Glutamatergic neuron (in vitro differentiated cells): ENCODE measurements at places on chromosomes 13 and 19.
A peak's percentile ranks its signal among the peaks of the same experiment; 100 is the strongest.

- no peak for DNase-seq
- peaks cover 4% of the 10 kb centered on the region for H3K36me3 ChIP-seq
- H3K4me3 ChIP-seq, result no peak overlapping the region
- H3K4me1 ChIP-seq, result peaks cover 10% of the 10 kb centered on the region
- H3K27me3 ChIP-seq, result no peaks in the 10 kb centered on the region
- H3K27ac ChIP-seq, result no peak overlapping the region
Observed at GRCh38 chr13:70623239-70623638, 515.0 kb upstream of the KLHL1 start.

- no peaks in the 10 kb centered on the region for H3K4me1 ChIP-seq
- no peak within 1 kb of the TSS for H3K27ac ChIP-seq
- peak within 1 kb of the TSS; percentile 47 for H3K4me3 ChIP-seq
- H3K36me3 ChIP-seq, result no peaks in the 10 kb centered on the region
- DNase-seq, result peak; percentile 50
- no peaks in the 10 kb centered on the region for H3K27me3 ChIP-seq
Observed at GRCh38 chr19:6481541-6482342, at the start of gene DENND1C. Gene DENND1C (minus strand): TSS chr19:6481787. CDS start chr19:6481695, 92 bp downstream.

DNA sequence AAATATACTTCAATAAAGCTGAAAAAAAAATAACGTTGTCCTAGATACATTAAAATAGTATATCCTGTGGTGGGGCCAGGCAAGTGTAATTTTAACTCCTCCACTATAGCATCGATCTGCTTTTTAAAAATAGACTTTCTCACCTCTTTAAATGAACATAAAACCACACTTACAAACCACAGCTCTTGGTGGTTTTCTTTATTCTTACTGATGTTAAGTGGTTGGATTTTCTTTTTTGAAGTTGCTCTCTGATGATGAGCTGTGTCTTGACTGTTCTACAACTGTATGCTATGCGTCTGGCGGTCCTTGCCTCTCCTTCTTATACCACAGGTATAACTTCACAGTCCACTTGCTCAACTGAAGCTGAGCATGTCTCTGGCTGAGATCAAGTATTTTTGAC, 721.5 kb upstream of the KLHL1 start:
- no peak for DNase-seq
- no peak overlapping the region for H3K4me3 ChIP-seq
- H3K27me3 ChIP-seq, result no peaks in the 10 kb centered on the region
- no peaks in the 10 kb centered on the region for H3K36me3 ChIP-seq
- H3K27ac ChIP-seq, result no peak overlapping the region
- H3K4me1 ChIP-seq, result no peaks in the 10 kb centered on the region

DNA sequence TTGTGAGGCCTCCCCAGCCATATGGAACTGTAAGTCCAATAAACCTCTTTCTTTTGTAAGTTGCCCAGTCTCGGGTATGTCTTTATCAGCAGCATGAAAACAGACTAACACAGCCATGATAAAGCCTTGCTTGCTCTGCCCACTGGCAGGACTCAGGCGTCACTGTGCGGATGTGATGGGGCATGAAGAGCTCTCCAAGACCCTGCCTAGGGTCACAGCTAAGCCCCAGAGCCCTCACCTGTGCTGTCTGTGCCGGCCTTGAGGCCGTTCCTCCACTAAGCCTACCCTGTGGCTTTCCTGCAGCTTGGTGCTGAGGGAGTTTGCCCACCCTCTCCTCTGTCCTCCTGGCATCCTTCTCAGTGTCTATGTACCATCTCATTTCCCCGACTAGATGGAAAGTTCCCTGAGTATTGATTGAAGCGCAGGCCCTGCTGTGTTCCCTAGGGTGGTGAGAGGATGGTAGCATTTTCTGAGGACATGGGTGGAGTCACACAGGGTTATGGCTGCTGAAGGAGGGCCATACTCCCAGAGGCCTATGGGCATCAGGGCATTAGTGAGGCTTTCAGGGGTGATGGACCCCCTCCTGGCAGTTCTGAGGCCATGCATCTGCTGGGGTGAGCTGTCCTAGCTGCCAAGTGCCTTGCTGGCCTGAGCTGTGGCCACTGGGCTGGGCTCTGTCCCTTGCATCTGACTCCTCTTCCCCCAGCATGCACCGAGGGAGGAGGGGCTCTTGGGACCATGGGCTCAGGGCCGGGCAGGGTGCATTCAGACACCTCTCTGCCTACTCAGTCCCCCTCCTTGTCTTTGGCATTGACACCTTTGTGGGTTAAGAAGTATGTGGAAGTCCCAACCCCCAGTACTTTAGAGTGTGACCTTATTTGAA, 75.3 kb downstream of the TEX29 start:
- H3K4me1 ChIP-seq, result no peaks in the 10 kb centered on the region
- H3K27me3 ChIP-seq, result peaks cover 2% of the 10 kb centered on the region
- peak; percentile 2 for DNase-seq

DNA sequence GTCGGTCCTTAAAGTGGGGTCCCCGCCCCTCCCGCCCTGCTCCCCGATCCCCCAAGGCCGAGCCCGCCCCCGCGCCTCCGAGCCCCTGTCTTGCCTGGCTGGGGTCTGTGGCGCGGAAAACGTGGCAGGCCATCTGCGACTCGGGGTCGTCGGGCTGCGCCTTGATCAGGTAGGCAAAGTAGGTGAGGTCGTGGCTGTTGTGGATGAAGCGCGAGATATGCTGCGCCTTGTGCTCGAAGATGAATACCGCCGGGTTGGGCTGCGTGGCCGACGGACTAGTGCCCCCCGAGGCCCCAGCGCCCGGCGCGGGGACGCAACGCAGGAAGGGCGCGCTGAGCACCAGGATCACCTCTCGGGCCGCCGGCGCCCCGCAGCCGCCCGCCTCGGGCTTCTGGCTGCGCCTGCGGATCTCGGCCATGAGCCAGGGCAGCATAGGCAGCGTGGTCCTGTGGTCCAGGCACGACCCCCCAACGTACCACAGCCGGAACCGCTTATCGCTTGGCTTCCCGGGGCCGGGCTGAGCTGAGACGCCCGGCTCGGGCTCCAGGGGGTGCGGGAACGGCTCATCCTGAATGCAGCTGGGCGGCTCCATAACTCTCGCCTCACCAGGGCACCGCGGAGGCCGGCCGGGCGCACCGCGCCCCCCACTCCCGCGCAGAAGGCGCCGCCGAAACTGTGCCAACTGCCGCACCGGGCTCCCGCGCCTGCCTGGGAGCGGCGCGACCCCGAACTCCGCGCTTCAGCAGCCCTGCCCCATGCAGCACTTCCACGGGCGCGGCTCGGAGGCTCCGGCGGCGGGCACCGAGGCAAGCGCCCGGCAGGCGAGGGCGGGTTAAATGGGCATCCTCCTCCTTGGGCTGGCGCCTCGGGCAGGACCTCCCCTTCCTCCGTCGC, 546 bp downstream of the TBC1D4 start:
- peak; percentile 60 for DNase-seq
- H3K27ac ChIP-seq, result no peak overlapping the region
- H3K27me3 ChIP-seq, result peaks cover 7% of the 10 kb centered on the region
- H3K4me3 ChIP-seq, result peak overlapping the region; percentile 96

- no peak overlapping the region for H3K27ac ChIP-seq
- no peak for DNase-seq
- H3K36me3 ChIP-seq, result no peaks in the 10 kb centered on the region
- H3K4me1 ChIP-seq, result peaks cover 10% of the 10 kb centered on the region
Observed at GRCh38 chr13:40445557-40445990, 220.9 kb downstream of the FOXO1 start.

GRCh38 chr19:18440415-18440877, 2.5 kb upstream of the ISYNA1 start:
- peaks cover 14% of the 10 kb centered on the region for H3K27me3 ChIP-seq
- peaks cover 5% of the 10 kb centered on the region for H3K36me3 ChIP-seq
- H3K27ac ChIP-seq, result no peak overlapping the region
- H3K4me1 ChIP-seq, result peaks cover 18% of the 10 kb centered on the region
- no peak overlapping the region for H3K4me3 ChIP-seq

DNA sequence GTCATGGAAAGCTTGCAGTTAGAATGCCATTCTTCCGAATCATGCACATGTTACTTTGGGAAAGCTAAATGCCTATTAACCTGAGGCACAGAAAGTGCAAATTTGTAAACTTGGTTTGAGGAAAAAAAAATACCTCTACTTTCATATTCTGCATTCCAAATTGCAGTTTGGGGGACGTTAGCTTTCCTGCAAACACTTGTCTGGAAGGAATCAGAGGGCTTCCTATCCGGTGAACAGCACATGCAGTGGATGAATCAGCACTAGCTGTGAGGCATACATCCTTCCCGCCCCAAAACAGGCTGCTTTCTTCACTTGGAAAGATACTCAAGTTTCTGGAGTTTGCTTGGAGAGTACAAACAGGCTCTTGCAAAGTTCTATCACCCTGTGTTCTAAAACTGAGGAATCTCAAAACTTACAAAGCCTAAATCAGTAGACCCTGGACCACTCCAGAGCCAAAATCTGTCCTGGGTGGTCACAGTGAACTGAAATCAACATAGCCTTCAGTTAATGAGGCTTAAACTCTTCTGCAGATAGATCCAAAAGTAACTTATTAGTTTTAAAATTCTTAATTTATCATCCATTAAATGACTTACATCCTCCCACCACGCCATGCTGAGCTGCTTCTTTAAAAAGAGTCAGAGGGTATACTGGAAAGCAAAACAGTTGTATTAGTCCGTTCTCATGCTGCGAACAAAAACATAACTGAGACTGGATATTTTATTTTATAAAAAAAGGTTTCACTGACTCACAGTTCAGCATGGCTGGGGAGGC, 802.3 kb upstream of the ARGLU1 start:
- DNase-seq, result no peak
- H3K27ac ChIP-seq, result no peak overlapping the region
- H3K4me3 ChIP-seq, result no peak overlapping the region

GRCh38 chr13:24128112-24128511, 32.4 kb upstream of the SPATA13 start:
- no peak overlapping the region for H3K4me3 ChIP-seq
- H3K4me1 ChIP-seq, result no peaks in the 10 kb centered on the region
- peaks cover 6% of the 10 kb centered on the region for H3K27me3 ChIP-seq
- H3K27ac ChIP-seq, result no peak overlapping the region

DNA sequence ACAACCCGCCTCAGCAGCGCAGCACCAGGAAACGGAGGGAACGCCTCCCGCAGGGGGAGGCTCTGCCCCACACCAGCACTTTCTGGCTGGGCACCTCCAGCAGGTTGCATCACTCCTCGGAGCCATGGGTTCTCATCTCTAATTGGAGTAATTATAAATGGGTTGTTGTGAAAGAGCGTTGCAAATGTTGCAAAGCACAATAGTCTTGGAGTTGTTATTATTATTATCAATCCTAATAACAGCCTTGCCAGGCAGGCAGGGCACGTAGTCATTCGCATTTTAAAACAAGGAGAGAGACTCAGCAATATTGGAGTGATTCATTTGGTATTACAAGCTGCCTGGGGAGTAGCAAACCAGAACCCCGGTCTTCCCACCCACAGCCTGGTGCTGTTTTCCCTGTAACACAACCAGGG, 108.6 kb upstream of the GJB6 start:
- no peak for DNase-seq
- H3K36me3 ChIP-seq, result no peaks in the 10 kb centered on the region
- H3K4me3 ChIP-seq, result no peak overlapping the region
- H3K4me1 ChIP-seq, result no peaks in the 10 kb centered on the region
- peaks cover 2% of the 10 kb centered on the region for H3K27me3 ChIP-seq

DNA sequence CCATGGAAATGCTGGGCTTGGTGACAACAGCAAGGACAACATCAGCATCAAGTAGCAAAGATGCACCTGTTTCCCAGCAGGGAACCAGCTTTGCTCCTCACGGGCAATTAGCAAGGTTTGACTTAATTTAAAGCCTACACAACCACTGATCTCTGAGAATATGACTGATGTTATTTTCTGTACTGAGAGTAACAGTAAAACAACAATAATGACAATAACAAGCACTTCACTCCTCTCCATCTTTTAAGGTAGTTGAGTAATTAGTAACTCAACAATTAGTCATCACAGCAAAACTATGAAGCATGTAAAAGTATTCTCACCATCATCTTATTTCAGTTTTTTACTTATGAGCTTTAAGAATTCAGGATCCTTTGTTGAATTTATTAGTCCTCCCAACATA, 37.3 kb downstream of the ENOX1 start:
- no peak overlapping the region for H3K27ac ChIP-seq
- H3K4me1 ChIP-seq, result no peaks in the 10 kb centered on the region
- no peaks in the 10 kb centered on the region for H3K27me3 ChIP-seq
- H3K4me3 ChIP-seq, result no peak overlapping the region
- DNase-seq, result no peak
- no peaks in the 10 kb centered on the region for H3K36me3 ChIP-seq

DNA sequence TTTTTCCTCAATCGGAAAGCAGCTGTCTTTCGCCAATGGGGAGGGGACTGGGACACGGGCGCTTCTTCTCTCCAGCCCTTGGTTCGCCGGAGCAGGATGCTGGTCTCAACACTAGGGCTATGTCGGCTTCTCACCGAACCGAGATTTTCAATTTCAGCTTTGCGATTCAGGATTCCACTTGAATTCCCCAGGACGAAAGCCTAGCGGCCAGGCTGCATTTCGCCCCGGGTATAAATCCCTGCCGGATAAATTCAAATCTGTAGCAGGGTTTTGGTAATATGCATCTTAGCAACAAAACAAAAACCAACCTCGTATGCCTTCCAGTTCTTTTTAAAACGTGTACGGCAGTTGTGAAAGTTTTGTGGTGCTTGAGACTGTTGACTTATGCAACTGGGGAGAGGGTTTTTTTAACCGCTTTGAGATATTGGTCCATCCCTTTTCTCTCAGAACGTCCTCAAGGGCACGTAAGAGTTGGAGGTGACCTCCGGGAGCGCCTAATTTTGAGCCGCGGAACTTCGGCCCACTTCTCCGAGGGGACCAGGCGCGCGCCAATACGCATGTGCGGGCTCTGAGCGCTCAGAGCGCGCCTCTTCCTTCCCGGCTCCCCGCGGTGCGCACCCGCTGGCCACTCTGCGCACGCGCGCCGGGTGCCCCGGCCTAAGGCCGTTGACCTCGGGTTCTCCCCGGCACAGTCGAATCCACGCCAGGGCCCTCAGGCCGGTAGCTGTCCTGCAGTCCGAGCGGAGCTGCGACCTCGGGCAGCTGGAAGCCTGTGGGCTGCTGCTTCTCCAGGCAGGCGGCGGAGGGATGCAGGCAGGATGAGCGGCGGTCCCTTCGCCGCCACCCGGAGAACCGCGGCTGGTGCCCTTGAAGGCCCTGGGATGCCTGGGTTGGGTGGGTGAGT, 7.6 kb downstream of the POU4F1 start:
- peaks cover 25% of the 10 kb centered on the region for H3K27me3 ChIP-seq
- peak overlapping the region; percentile 85 for H3K4me3 ChIP-seq
- H3K36me3 ChIP-seq, result peaks cover 15% of the 10 kb centered on the region
- peak; percentile 78 for DNase-seq
- peaks cover 58% of the 10 kb centered on the region for H3K4me1 ChIP-seq
